ENCODE measurements at places on chromosomes 5 and 9.

GRCh38 chr5:79974886-79975285, 16.2 kb downstream of the MTX3 start:
- no peak for DNase-seq

- DNase-seq: no peak
Observed at GRCh38 chr5:156587012-156587411, 260.0 kb downstream of the SGCD start.

- no peak for DNase-seq
Observed at GRCh38 chr5:72464071-72464470, 43.1 kb downstream of the ZNF366 start.

DNA sequence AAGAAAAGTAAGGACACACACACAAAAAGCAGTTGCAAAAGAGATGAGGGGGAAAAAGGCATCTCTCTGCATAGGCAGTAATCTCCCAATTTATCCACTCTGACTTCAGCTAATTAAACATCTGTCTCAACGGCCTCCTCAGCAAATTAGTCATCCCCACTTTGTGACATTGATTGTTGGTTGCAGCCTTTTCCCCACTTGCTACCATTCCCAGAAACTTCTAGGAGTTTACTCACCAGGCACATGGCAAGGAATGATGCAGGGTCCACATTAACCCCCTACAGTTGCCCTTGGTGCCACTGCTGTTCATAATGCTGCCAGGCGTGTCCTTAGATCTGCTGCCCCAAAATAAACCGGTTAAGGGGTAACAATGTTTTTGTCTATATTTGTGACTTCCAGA, 174.6 kb downstream of the MAPKAP1 start:
- no peak for DNase-seq

DNA sequence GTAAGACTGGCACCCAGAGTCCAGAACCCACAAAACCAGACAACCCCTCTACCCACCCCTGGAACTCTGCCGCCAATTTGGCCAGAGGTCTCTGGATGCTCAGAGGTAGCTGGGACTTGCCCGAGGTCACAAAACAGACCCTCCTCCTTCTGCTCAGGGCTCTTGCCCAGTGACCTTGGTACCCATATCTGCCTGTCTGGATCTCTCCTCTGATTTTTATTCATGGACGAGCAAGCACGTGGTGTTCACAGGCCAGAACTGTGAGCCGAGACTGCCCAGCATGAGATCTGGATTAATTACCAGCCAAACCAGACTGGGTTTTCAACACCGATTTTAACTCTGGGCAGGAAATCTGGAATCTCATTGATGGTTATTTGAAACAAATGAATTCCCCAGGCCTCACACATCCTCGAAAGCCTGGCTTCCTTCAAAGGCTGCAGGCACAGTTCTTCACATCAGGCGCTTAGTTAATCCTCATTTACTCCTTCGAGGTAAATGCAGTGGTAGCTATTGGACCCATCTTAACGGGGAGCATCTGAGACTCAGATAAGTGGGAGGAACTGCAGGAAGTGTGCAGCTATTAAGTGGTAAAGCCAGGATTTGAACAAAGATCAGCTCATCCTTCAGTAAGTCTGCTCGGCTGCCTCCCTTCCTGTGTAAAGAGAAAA, 21.4 kb downstream of the COL27A1 start:
- no peak for DNase-seq

DNA sequence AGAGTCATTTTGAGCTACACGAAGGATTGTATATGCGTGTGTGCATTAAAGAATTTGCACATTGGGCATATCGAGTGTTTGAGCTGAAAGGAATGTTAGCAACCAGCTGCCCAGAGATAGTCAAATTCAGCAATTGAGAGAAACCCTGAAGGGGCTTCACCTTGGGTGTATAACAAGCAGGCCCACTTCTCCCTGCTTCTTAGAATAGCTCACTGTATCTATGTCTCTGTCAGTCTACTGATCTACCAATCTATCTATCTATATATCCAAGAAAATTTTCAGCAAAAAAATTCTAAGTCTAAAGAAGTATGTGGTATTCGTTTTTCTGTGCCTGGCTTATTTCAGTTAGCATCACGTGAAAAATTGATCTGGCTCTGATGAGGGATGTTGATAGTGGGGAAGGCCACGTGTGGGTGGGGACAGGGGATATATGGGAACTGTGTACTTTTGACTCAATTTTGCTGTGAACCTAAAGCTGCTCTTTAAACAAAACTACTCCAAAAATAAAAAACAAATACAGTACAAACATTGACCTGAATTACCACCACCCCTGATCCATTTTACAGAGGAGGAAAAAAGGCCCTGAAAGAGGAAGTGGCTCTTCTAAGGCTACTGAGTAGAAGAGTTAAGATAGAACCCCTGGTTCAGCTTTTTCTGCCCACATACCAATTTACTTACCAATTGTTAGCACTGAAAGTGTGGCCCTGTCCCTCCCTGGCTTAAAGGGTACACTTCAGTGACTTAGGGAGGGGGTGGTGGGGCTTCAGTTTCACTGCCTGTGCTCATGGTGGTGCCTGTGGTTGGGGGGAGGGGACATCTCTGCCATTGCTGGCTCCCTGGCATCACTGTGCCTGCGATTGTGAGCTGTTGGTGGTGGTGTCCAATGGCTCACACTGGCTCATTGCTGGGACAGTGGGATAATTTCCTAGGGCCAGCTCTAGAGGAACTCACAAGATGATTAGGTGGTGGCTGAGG, 141.8 kb downstream of the DOCK2 start:
- no peak for DNase-seq

GRCh38 chr5:30959238-30959637, 234.2 kb upstream of the CDH6 start:
- no peak for DNase-seq

DNA sequence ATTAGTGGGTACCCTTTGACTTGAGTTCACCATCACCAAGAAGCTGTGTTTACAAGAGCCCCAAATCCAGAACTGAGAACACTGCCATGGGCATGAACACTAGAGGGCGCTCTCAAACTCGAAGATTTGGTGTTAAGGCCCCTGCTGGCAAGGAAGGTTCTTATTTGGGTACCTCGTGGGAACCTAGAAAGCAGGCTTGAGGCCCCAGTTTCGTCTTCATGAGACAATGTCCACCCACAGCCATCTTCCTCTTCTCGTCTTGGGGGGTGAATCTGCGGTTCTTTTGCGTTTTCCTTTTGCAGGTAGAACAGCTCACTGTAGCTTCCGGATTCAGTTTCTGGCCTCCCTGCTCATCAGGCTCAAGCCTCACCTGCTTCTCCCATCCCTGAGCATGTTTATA, 184.0 kb downstream of the SEMA5A start:
- peak; percentile 63 for DNase-seq

- DNase-seq: no peak
Observed at GRCh38 chr5:122701640-122702523, 73.0 kb upstream of the SNX2 start.

DNA sequence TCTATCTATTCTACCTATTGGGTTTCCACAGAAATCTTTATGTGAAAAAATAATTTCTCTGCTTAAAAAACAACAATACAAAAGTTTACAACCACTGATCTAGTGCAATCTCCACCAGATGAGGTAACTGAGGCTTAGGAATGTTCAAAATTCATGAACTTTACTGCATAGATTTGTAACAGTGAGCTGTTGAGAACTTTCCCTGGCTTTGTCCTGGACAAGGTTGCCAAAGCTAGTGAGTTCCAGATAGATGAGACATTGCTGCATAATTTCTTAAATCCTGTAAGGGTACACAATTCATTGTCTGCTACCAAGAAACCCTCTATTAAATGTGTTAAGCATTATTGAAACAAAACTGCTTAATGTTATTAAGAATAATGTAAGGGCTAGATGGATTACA, 102.7 kb downstream of the OSMR start:
- no peak for DNase-seq

- DNase-seq: peak; percentile 24
Observed at GRCh38 chr5:132363431-132364112, 5.9 kb upstream of the SLC22A5 start.

- no peak for DNase-seq
Observed at GRCh38 chr9:131657456-131657855, 82.4 kb downstream of the RAPGEF1 start.

GRCh38 chr5:175683921-175684320, 26.1 kb downstream of the HRH2 start:
- no peak for DNase-seq

DNA sequence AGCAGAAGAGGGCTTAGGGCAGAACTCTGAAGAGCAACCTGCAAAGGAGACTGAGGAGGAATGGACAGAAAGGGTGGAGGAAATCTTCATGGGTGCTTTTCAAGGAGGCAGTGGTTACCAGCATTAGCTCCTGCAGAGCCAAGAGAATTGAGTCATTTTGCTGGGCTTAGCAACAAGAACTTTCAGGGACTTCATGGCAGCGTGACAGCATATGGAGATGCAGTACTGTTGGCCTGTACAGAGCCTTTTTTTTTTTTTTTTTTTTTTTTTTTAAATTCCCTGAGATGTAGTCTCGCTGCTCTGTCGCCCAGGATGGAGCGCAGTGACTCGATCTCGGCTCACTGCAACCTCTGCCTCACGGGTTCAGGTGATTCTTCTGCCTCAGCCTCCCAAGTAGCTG, 296.0 kb upstream of the DMRT1 start:
- no peak for DNase-seq

- no peak for DNase-seq
Observed at GRCh38 chr9:79642671-79643070, 70.9 kb downstream of the TLE4 start.

DNA sequence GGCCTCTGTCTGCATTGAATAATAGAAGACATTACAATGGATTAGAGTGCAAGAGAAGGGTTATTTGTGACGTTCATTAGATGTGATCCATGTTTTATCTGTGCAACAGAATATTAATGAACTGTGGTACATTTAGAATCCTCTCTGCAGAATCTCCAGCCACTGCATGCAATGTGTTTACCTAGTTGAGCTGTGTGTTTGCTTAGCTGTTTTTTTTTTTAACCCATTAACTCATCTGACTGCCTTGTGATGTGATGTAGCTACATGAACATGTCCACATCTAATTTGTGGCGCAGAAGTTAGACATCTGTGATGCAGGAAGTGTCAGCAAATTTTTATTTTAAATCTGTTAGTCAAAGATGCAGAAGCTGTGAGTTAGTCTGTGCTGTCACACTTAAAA, 236.9 kb downstream of the CD180 start:
- DNase-seq: no peak

GRCh38 chr5:57887851-57888621, 405.4 kb upstream of the ACTBL2 start:
- DNase-seq: peak; percentile 55

GRCh38 chr5:53424686-53425615, 55.5 kb upstream of the FST start:
- no peak for DNase-seq

DNA sequence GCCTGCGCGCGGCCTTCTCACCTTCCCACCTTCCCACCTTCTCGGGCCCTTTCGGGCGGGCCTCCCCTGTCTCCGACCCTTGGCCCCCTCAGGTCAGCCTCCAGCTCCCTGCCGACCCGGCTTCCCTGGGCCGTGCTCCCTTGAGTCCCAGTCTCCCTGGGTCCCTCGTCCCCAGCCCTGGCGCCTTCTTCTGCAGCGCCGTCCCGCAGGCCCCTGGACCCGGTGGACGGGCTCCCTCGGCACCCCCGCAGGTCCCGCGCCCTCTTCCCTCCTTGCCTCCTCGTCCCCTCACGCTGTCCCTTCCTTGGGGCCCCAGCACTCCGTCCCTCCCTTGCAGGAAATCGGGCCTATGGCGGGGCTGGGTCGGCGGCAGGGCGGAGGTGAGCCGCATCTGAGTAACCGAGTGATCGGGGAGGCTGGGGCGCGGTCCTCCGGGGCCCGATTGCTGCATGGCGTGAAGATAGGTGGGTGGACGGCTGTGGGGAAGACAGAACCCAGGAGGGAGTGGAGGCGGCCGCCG, 7.6 kb downstream of the ARPC5L start:
- no peak for DNase-seq

DNA sequence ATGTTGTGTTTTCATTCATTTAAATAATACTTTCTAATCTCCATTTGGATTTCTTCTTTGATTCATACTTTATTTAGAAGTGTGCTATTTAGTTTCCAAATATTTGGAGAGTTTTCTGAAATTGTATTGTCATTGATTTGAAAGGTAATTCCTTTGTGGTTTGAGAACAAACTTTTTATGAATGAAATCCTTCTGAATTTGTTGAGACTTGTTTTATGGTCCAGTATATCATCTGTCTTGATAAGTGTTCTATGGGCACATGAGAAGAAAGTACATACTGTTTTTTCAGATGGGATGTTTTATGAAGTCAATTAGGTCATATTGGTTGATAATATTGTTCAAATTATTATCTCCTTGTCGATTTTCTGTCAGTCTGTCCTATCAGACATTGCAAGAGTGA, 953.8 kb downstream of the NR2F1-AS1 start:
- no peak for DNase-seq

DNA sequence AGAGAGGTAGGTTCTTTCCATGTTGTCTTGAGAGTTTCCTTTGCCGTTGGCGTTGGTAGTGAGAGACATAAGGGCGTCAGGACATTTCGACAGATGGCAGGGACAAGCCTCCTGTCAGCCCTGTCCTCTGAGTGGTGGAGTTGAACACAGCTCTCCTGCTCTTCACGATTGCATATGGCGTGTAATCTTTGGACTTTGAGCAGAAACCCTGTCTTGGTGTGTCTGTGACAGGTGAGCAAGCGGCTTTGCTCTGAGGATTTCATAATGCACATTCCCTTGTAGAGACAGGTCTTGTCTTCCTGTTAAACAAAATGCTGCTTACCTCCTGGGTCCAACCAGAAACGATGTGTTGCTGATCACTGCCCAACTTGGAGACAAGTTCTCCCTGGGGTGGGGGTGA, 146.5 kb downstream of the NXNL2 start:
- DNase-seq: no peak

DNA sequence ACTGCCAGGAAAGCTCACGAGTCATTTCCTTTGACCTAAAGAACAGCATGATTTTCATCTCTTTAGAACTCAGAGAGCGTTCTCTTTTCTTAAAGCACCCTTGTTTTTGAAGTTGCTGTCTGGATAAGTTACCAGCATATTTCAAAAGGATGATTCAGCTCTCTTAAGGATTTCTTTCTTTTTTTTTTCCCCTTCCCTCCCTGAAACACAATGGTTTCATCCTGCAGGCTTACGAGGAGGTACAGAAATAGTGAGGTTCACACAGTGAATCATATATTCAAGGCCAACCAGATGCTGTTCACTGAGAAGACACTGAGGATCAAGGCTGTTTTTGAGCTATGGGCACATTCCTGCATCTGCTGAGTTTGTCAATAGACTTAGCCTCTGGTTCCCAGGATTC, 257.2 kb downstream of the KIF4B start:
- no peak for DNase-seq

- DNase-seq: no peak
Observed at GRCh38 chr9:136710543-136710942, 1.8 kb upstream of the DIPK1B start.

- DNase-seq: no peak
Observed at GRCh38 chr5:180090769-180091546, 19.4 kb upstream of the RNF130 start.
